ENCODE measurements at places on chromosomes 5 and 9.

DNA sequence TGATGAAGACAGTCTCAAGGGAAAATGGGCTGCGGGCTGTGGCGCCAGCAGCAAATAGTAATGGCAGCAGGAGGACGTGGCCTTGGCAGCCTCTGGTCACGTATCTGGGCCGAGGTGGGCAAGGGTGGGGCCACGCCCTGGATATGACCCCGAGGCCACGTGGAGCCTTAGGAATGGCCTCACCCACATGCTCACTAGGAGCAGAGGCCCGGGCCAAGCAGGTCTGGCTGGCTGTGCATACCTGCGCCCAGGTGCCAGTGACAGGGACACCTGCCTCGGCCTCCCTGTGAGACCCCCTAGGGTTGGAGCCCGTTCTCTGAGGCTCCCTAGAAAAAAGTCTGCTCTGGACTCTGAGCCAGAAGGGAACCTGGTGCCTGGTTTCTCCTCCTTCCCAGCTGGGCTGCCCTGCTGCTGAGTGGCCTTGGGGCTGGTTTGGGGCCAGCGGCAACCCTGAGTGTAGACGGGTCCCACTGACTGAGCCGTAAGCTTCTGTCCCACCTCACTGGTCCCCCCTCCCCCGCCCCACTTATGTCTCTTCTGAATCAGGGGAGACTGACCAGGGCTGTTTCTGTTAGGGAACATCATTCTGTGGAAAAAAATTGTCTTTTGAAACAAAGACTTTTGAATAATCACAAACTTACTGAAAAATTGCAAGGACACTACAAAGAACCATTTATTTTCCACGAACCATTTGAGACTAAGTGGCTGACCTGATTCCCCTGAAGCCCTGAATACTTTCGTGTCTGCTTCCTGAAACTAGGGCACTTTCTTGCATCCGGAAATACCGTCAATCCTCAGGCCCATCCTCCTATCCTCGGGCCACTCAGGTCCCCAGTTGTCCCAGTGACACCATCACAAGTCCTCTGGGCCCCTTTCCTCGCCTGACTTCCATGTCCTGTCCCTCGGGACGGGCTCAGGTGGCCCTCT, 60.8 kb downstream of the WNK2 start:
- DNase-seq = no peak

DNA sequence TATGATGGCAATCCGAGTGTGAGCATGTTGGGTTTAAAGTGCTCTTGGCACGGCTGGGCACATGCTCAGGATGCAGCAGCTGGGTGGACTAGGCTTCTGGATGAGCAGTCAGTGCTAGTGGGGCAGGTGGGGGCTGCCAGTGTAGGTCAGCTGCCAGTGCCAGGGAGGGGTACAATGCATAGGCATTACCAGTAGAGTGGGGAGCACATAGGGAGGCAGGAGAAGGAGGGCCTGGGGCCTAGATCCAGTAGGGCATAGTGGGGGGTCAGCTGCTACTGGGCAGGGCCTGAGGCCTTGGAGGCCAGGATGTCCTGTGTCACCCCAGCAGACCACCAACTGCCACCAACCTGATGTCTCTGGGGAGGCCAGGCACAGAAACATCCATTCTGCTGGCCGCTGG, 24.2 kb downstream of the ACSL6 start:
- no peak for DNase-seq

DNA sequence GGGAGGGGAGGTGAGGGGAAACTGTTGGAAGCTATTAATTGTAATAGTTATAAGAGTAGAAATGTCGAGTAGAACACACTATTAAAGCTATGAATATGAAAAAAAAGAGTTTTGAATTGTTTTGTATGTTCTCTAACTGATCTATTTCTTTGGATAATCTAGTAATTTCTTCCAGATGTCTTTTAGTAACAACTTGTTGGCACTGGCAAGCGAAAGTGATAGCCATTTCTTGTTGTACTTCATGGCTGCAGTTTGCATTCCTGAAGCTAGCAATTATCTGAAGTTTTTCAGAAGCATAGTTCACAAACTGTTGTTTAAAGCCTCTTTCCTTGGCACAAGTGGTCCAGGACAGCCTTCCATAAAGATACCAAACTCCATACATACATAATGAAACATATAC, 49.4 kb upstream of the SPATA31C2 start:
- DNase-seq = no peak

- no peak for DNase-seq
Measured at GRCh38 chr5:156471893-156472292, 144.9 kb downstream of the SGCD start.

- no peak for DNase-seq
Measured at GRCh38 chr5:133253070-133253469, 201.3 kb downstream of the HSPA4 start.

DNA sequence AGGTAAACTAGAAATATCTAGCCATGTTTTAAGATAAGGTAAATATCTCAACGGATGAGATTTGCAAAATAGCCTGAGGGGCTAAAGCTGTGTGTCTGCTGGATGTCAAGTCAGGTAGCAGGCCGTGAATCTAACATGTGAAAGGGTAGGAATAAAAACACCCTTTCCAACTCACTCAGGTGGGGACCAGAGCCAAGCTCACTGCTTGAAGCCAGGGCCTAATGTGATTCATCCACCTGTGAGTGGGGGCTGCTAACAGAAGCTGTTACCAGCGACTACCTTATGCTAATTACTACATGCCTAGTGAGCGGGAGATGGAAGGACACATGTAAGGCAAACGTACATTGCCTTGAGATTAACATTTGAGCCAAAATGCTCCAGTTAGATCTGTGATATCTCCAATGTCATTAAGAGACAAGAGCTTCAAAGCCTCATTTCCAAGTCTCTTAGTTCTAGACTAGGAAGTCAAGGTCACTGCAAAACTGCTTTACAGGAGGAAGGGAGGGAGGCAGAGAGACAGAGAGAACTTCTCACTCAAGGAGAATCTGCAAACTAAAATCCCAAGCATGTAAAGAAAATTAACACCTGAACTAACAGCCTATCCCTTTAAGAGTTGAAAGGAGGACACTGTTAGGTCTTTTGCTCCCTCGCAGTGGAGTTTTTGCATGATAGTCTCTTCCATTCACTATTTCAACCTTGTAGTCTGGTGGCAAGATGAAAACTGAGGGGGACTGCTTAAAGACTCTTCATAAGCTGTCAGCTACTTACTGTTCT, 141.6 kb upstream of the RPS23 start:
- no peak for DNase-seq
